Stimulated activated CD4-positive, alpha-beta T cell treated with anti-CD3 and anti-CD28 coated beads, Interleukin-4, amount 100 ng/mL, for 1 hour (primary cell): ENCODE measurements at places on chromosomes 4 and X.

DNA sequence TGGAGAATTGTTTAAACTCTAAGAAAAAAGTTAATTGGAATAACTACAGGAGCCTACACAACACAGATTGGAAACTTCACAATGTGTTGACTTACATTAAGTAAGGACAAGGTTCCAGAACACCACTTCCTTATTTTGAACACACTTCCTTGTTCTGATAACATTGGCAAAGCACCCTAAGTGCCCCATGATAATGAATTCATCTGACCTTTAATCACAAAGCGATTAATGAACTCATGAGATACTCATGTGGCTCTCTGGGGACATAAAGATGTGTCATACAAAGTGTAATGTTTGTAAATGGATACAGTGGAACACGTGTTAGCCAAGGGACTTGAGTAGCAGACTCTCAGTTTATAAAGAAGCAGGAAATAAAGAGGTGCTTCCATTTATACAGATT is 69.0 kb upstream of the ATOH1 start:
- no peak for DNase-seq

DNA sequence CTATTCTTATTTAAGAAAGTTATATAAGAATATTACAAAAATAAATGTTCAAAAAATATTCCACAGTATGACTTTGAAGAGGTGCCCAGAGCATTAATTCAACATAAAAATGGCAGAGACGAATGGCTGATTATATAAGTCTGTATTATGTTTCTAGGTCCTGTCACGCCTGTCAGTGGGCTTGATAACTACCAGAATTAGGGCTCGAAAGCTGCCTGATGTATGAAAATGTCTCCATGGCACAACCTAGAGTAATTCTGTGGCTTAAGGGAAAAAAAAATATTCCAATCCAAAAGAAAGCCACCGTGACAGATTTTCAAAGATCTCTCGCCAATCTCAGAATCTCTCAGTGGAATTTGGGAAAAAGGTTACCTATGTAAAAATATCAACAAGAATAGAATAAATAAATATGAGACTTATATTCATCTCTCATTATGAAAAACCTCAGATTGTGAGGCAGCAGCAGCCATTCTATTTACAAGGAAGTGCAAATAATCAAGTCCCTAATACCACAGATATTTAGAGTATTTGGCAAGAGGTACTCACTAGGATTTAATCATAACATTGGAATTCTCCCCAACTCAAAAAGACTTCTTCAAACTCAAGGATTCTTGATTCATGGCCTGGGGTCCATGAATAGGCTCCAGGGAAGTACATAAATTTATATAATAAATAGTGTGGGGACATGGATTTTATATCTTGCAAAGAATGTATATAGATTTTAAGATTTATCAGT is 489.1 kb upstream of the INTU start:
- no peak for DNase-seq

- no peak for DNase-seq
Observed at GRCh38 chrX:2841537-2841936, 12.8 kb downstream of the GYG2 start.

- DNase-seq, result no peak
Observed at GRCh38 chr4:100838286-100838685, 320.5 kb upstream of the EMCN start.

GRCh38 chr4:152468408-152468807 is 67.5 kb downstream of the FBXW7 start:
- DNase-seq, result no peak

DNA sequence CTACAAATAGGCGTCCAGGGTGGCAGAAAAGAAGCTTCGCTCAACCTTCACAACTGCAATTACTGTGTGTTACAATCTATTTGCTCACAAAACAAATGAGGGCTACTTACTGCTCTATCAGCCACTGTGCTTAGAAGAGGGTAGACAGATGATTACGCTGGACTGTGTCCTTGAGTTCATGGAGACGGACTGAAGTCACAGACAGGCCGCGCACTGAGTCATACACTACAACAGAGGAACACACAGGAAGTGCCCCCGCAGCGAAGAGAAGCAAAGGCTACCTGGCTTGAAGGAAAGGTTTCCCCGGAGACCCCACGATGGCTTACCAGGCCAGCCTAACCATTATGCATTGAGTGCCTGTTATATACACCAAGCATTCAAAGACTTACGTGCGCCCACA is 25.6 kb downstream of the FAT1 start:
- no peak for DNase-seq

GRCh38 chrX:21656587-21657317 is 1.4 kb downstream of the KLHL34 start:
- no peak for DNase-seq

- DNase-seq, result no peak
Observed at GRCh38 chrX:57906790-57907189, 3.5 kb downstream of the ZXDA start.

GRCh38 chrX:3263681-3264126 is 82.7 kb downstream of the MXRA5 start:
- DNase-seq, result no peak

GRCh38 chr4:6663596-6664393 is 23.3 kb downstream of the MRFAP1 start:
- no peak for DNase-seq

- no peak for DNase-seq
Observed at GRCh38 chrX:108361316-108361715, 76.9 kb downstream of the COL4A6 start.

GRCh38 chrX:68455151-68455510 is 21.8 kb upstream of the OPHN1 start:
- no peak for DNase-seq
